ENCODE measurements at places on chromosomes 1 and 21. TPM values are rescaled to one million over a fixed set of nuclear protein-coding genes. Genes with fewer than 3 reads are reported as not detected.
A peak's percentile ranks its signal among the peaks of the same experiment; 100 is the strongest.

DNA sequence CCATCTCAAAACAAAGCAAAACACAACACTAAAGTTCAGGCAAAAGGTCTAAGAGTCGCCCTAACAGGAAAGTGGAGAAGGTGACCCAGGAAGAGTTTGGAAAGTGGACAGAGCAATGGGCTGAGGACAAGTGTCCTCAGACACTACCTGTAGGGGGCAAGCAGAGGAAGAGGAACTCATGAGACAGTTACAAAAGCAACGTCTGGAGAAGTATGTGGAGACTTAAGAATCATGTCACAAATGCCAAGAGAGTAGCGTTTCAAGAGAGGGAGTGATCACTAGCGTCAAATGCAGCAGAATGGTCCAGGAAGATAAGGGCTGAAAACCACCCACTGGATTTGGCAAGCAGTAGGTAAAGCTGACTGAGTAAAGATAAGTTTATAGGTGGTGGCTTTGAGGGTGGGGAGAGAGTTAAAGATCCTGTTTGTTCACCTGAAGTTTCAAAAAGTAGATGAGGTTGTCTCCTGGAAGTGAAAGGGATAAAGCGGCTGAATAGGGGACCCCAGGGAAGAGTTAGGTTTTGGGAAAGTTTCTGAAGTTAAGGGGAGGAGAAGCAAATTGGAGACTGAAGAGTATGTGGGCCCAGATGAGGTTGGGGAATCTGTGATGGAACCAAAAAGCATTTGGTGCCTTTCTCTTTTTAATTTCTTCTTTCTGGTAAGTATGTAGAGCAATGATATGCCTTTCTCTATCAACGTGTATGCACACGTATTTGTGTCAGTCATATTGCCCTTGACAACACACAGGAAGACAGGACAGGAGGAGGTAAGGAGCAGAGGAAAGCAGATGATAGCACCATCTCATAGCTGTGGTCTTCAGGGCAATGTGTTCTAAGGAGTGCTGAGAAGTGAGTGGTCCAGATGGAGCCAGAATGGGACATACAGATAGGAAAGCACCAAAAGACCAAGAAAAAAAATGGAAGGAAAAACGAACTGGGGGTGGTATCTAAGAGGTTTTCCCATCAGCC is 3.1 kb downstream of the BSDC1 start:
- H3K4me1 ChIP-seq, result peaks cover 32% of the 10 kb centered on the region
- DNase-seq, result no peak
- H3K27ac ChIP-seq, result peak overlapping the region; percentile 45
- H3K4me3 ChIP-seq, result no peak overlapping the region
- H3K36me3 ChIP-seq, result peaks cover 39% of the 10 kb centered on the region

DNA sequence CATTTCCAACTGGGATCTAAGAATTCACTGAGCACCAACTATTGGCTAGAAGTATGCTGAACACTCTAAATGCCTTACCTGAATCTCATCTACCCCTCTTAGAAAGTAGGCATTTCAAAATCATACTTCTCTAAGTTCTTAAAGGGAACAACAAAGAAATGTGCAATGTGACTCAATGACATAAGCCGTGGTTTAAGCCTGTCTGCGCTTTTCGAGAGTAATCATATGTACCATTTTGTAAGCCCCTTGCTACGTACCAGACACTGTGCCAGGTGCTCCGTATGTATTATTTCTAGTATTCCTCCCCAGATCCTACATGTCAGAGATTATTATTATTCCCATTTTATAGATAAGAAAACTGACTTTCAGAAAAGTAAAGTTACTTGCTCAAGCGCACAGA is 454.2 kb downstream of the SETD4 start:
- DNase-seq, result no peak
- no peaks in the 10 kb centered on the region for H3K27me3 ChIP-seq
- H3K27ac ChIP-seq, result no peak overlapping the region
- H3K4me3 ChIP-seq, result no peak overlapping the region
- H3K4me1 ChIP-seq, result peaks cover 5% of the 10 kb centered on the region

GRCh38 chr21:21750124-21750825 is 752.1 kb downstream of the NCAM2 start:
- H3K27me3 ChIP-seq, result no peaks in the 10 kb centered on the region
- no peak for DNase-seq
- no peaks in the 10 kb centered on the region for H3K4me1 ChIP-seq
- H3K4me3 ChIP-seq, result no peak overlapping the region
- no peak overlapping the region for H3K27ac ChIP-seq

DNA sequence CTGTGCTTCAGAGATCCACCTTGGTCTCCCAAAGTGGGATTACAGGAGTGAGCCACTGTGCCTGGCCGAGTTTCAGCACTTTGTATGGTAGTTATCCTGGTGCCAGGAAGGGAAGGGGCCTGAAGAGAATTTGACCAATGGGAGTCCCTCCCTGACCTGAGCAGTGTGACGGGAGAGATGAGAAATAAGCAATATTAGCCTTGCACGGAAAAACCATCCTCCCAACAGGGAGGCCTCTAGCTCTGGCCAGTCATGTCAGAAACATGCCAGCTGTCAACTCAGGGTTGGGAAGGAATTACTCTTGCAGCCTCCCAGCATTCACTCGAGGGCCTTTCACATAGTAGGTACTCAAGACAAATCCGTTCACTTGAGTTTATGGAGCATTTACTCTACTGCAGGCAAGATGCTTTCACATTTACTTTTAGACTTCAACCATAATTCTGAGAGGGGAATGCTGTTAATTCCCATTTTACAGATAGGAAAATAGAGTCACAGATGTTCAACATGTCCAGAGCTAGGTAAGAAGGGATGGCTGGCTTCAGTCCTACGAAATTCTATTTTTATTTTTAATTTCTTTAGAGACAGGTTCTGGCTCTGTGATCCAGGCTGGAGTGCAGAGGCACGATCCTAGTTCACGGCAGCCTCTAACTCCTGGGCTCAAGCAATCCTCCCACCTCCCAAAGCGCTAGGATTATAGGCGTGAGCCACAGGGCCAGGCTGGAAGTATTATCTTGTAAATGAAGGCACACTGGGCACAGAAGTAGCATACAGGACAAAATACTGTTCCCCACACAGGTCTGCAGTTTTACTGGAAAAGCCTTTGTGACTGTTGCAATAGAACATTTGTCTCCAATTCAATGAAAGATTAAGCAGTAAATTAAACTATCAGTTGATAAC is 3.2 kb upstream of the ATP13A2 start:
- no peak overlapping the region for H3K27ac ChIP-seq
- H3K4me3 ChIP-seq, result no peak overlapping the region
- H3K4me1 ChIP-seq, result peaks cover 50% of the 10 kb centered on the region
- no peak for DNase-seq

- no peak for DNase-seq
- no peak overlapping the region for H3K4me3 ChIP-seq
- no peaks in the 10 kb centered on the region for H3K4me1 ChIP-seq
- no peak overlapping the region for H3K27ac ChIP-seq
Observed at GRCh38 chr1:88371436-88372023, 312.5 kb upstream of the PKN2 start.

DNA sequence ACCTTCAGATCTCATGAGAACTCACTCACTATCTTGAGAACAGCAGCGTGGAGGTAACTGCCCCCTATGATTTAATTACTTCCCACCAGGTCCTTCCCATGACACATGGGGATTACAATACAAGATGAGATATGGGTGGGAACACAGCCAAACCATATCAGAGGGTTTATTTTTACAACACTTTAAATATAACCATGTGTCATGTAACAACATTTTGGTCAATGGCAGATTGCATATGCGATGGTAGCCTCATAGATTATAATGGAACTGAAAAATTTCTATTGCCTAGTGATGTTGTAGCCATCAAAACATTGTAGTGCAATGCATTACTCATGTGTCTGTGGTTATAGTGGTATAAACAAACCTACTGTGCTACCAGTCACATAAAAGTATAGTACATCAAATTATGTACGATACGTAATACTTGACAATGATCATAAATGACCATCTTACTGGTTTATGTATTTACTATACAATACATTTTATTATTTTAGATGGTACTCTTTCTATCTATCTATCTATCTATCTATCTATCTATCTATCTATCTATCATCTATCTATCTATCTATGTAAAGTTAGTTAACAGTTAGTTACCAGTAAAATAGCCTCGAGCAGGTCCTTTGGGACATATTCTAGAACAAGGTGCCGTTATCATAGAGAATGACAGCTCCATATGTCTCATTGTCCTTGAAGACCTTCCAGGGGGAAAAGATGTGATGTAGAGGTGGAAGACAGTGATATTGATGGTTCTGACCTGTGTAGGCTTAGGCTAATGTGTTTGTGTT is 12.6 kb upstream of the S100B start:
- peaks cover 23% of the 10 kb centered on the region for H3K4me1 ChIP-seq
- H3K36me3 ChIP-seq, result no peaks in the 10 kb centered on the region
- no peak overlapping the region for H3K27ac ChIP-seq
- H3K4me3 ChIP-seq, result no peak overlapping the region
- DNase-seq, result no peak

DNA sequence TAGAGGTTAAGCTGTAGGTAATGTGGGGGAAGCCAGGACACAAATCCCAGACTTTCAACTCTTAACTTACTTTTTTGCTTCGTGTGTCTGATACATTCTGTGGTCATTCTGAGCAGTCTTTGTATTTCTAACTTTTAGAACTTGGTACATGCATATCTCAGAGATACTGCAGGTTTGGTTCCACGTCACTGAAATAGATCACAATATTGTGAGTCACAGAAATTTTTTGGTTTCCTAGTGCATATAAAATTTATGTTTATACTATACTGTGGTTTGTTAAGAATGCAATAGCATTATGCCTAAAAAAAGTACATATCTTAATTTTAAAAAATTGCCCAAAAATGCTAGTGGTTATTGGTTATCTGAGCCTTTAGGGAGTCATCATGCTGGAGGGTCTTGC is 3.2 kb downstream of the URB2 start:
- H3K27me3 ChIP-seq, result no peaks in the 10 kb centered on the region
- H3K4me1 ChIP-seq, result peaks cover 26% of the 10 kb centered on the region
- DNase-seq, result no peak

- no peaks in the 10 kb centered on the region for H3K4me1 ChIP-seq
- no peaks in the 10 kb centered on the region for H3K36me3 ChIP-seq
- no peak overlapping the region for H3K27ac ChIP-seq
- no peak for DNase-seq
- H3K27me3 ChIP-seq, result no peaks in the 10 kb centered on the region
- no peak overlapping the region for H3K4me3 ChIP-seq
Observed at GRCh38 chr21:45932922-45933502, 48.6 kb upstream of the COL6A1 start.

- no peak for DNase-seq
- H3K27me3 ChIP-seq, result peaks cover 6% of the 10 kb centered on the region
- H3K27ac ChIP-seq, result no peak overlapping the region
- H3K4me1 ChIP-seq, result peaks cover 2% of the 10 kb centered on the region
Observed at GRCh38 chr1:16167331-16168143, 11.7 kb upstream of the EPHA2 start.

GRCh38 chr1:21621761-21622436 is 47.3 kb downstream of the RAP1GAP start:
- no peak for DNase-seq
- H3K4me3 ChIP-seq, result no peak overlapping the region
- peaks cover 5% of the 10 kb centered on the region for H3K27me3 ChIP-seq

DNA sequence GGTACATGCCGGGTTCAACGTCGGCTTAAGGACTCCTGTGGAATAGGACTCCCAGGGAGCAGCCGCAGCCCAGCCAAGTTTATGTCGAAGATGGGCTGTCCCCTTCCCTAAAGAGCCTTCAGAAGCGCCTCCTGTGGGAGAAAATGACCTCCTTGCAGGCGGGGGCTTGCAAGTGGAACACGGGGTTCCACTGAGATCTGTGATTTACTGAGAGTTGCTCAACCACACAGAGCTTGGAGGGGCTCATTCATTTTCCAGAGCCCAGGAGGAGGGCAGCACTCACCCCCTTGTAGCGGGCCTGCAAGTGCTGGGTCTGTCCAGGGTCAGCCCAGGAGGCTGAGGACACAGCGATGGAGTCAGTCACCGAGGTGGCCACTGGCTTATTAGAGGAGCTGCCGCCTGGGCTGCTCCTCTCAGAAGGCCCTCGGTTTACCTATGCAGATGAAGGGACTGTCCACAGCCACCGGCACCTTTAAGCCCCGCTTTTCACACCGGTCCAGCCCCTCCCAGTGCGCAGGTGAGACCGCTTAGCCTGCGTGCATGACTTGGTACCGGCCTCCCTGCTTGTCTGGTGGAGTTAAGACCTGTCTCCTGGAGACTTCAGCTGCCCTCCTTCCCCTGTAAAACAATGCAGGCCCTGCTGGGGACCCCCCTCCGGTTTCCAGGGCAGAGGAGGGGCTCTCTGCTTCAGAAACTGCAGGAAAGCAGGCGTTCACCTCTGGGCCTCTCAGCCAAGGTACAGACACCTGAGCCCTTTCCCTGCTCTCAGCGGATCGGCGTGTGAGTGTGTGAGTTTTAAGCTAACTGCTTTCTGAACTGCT is 57.5 kb downstream of the ATP5PO start:
- no peak for DNase-seq
- no peaks in the 10 kb centered on the region for H3K36me3 ChIP-seq
- H3K4me3 ChIP-seq, result no peak overlapping the region
- H3K27ac ChIP-seq, result no peak overlapping the region
- no peaks in the 10 kb centered on the region for H3K27me3 ChIP-seq
- no peaks in the 10 kb centered on the region for H3K4me1 ChIP-seq

DNA sequence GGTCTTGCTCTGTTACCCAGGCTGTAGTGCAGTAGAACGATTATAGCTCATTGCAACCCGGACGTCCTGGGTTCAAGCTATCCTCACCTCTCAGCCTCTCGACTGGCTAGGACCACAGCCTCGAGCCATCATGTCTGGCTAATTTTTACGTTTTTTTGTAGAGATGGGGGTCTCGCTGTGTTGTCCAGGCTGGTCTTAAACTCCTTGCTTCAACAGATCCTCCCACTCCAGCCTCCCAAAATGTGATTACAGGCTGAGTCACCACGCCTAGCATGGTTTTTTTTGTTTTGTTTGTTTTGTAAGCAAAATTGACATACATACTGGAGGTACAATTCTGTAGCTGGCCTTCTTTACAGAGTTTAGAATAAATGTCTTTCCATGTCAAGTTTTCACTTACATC is 994 bp upstream of the LAMTOR5 start:
- H3K27me3 ChIP-seq, result no peaks in the 10 kb centered on the region
- DNase-seq, result no peak
- H3K4me3 ChIP-seq, result no peak overlapping the region
- H3K36me3 ChIP-seq, result peaks cover 22% of the 10 kb centered on the region

GRCh38 chr1:149977345-149977744 is 33.2 kb downstream of the OTUD7B start:
- peaks cover 63% of the 10 kb centered on the region for H3K27me3 ChIP-seq
- no peaks in the 10 kb centered on the region for H3K4me1 ChIP-seq
- no peak overlapping the region for H3K27ac ChIP-seq
- H3K36me3 ChIP-seq, result no peaks in the 10 kb centered on the region
- no peak overlapping the region for H3K4me3 ChIP-seq

- H3K36me3 ChIP-seq, result no peaks in the 10 kb centered on the region
- no peaks in the 10 kb centered on the region for H3K4me1 ChIP-seq
- no peaks in the 10 kb centered on the region for H3K27me3 ChIP-seq
- H3K27ac ChIP-seq, result no peak overlapping the region
- no peak for DNase-seq
- no peak overlapping the region for H3K4me3 ChIP-seq
Observed at GRCh38 chr1:26077524-26077923, 10.1 kb upstream of the TRIM63 start.

SPRR2G gene
- polyA plus RNA-seq, result not detected

RASAL2 gene
- 0.33 TPM for polyA plus RNA-seq

MTARC1 gene
- 70.9 TPM for polyA plus RNA-seq

RNASEL gene
- polyA plus RNA-seq, result 2.8 TPM

DENND2C gene
- 0.06 TPM for polyA plus RNA-seq

RIPPLY3 gene
- not detected for polyA plus RNA-seq
